ENCODE measurements at places on chromosomes 7 and 10. TPM values are rescaled to one million over a fixed set of nuclear protein-coding genes. Genes with fewer than 3 reads are reported as not detected.

The DOCK4 gene
- 23.9 TPM for polyA plus RNA-seq

The CACNB2 gene
- polyA plus RNA-seq: 3.4 TPM

The ZPBP gene
- 0.50 TPM for polyA plus RNA-seq

- DNase-seq: no peak
These were observed 83.8 kb downstream of the CTNNA3 start for GRCh38 chr10:67612176-67612575.

DNA sequence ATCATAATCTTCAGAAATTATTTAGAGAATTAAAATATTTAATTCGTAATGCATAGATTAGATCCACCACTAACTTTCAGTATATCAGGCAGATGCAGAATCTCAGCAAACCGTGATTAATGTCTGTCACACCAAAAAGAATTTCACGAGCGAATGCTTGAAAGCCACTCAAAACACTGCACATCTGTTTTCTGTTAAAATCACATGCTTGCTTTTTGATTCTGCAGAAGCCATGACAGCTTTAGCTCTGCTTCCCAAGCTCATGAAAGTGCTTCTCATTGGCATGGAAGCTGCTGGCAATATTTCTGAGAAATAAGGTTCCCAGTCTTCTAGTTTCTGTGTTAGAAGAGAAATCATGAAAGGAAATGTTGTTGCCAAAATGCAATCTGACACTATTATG, 837.8 kb upstream of the LRRN3 start:
- DNase-seq: no peak

DNA sequence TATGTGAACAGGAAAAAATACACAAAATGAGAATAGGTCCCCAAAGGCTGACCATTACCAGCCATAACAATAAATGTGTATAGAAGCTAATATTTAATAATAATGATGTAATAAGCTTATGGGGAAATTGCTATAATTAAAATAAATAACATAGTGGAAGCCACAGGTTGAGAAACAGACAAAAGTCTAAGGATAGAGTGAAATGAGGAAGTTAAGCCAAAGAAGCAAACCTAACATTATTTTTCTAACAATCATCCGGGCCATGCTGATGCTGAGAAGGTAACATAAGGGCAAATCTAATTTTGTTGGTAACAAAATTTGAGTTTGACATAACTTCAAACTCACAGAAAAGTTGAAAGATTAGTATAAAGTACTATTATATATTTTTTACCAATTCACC, 115.9 kb downstream of the MICU1 start:
- DNase-seq: no peak

- DNase-seq: no peak
These were observed 655.6 kb downstream of the SORCS1 start for GRCh38 chr10:106508950-106509349.

DNA sequence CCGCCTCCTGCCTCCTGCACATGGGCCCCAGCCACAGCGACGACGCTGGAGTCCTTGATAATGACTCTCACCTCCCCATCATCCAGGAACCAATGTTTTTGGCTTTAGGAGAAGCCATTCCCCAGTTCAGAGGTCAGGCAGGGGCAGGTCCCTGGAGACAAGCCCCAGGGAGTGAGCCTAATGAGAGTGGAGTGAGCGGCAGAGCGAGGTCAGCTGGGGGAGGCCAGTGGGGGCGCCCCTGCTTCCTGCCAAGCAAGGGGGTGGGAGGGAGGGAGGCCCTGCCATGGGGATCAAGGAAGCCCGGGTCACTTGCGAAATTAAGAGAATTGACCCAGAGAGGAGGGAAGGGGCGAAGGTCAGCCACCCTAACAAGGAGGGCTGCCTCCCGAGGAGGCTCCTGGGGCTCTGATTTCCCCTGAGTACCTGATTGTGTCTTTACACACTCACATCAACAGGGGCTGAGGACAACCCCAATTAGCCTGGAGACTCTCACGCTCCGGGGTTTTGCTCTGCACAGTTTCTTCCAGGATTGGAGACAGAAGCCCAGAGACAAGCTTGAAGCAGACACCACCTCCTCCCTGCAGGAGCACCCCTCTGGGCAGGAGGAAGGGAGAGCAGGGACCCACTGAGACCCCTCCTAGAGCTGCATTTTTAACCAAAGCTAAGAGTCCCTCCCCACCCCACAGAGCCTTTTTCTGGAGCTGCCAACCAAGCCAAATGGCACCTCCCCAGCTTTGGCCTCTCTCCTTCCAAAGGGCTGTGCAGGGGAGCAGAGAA, 112.1 kb downstream of the COL13A1 start:
- no peak for DNase-seq
